CD8-positive, alpha-beta memory T cell (primary cell): ENCODE measurements at places on chromosomes 2 and 18. TPM values are rescaled to one million over a fixed set of nuclear protein-coding genes. Genes with fewer than 3 reads are reported as not detected.
A peak's percentile ranks its signal among the peaks of the same experiment; 100 is the strongest.

GRCh38 chr2:235634435-235635158 is 140.8 kb downstream of the AGAP1 start:
- no peak for DNase-seq

Gene ARHGAP28
- not detected for total RNA-seq

DNA sequence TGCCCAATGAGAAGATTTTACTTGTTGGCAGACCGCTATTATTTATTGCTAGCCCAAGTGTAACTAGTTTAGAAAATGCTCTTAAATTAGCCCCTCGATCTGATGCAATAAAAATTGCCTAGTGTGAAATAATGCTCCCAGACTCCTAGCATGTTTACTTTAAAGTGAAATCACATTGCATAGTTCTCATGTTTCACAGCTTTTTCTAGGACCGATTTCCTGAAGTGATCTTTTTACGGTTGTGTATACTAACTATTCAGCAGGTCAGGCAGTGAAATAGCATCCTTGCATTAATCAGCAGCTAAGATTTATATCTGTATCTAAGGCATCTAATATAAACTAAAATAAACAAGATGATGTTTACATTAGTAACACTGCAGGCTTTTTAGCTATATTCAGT is 52.4 kb downstream of the PMS1 start:
- no peak for DNase-seq

DNA sequence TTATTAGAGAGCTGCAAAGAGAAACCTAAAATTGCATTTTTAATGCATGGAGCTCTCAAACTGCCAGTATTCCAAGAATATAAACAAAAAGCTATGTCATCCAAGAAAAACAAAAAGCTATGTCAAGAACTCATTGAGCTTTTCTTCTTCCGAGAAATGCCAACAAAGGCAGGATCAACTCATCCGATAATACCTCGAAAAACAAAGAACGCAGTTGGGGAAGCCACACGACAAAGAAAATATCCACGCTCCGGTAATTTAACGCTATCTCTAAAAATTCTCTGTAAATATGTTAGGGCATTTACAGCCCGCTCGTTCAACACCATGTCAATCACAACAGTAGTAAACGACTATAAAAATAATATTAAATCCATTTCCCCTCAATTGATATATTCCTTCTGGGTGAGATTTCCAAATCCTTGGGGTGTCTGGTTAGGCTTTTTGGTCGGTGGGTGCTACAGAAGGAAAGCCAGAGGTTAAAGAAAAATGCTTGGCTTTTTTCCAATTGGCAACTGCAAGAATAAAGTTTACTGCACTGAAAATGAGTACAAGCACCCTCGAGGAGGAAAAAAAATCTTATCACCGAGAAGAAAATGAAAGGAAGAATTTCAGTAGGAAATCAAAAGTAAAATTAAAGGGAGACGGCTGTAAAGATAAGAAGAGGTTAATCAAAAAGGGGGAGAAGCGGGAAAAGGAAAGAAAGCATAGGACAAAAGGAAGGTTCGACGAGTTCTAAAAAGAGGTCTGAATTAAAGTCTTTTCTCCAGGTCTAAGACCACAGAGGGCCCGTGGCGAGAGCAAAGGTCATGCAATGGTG is 856 bp downstream of the TIA1 start:
- DNase-seq: no peak

DNA sequence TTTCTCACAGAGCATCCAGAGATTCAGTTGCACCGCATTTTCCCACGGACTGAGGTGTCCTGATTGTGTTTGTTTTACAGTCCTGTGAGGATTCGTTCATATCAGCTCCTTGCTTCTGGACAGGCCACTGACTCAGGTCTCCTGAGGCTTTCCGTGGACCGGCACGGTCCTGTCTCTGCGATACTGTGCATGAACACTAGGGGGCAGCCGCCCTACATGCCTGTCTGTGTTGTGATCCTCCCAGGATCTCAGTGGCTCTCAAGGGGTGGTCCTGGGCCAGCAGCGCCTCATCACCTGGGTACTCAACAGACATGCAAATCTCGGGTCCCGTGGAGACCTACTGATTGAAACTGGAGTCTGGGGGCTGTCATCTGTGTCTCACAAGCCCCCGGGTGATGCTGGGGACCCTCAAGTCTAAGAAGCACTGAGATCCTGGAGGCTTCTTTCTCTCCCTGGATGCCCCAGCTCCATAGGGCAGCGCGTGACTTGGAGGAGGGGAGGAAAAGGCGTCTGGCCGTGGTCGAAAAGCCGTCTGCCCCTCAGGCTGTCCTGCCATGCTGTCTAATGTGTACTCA is 28.9 kb downstream of the IL1R2 start:
- DNase-seq: peak; percentile 85

Gene SERPINB10
- not detected for total RNA-seq

GRCh38 chr18:44803019-44803650 is 122.4 kb downstream of the SETBP1 start:
- DNase-seq: no peak

- DNase-seq: no peak
These were observed 19.3 kb downstream of the FBLN7 start for GRCh38 chr2:112157472-112157871.

- DNase-seq: no peak
These were observed 856 bp downstream of the ACAA2 start for GRCh38 chr18:49812286-49813068.

Gene IL36B
- total RNA-seq: not detected

DNA sequence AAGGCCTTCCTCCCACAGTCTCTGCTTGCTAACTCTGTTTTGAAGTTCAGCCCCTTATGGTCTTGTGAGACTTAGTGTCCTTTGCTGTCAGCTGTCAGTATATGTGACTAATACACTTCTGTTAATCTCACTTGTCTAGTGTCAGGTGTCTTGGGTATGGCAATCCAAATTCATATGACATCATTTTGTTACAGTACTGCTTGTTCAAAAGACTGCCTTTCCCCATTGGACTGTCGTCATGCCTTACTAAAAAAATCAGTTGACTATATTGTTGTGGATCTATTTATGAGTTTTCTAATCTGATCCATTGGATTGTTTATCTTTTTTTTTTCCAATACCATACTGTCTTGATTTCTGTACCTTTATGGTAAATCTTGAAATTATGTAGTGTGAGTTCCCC is 611.4 kb upstream of the HS6ST1 start:
- no peak for DNase-seq
